Muscle of arm (tissue), 14 donors: ENCODE measurements at places on chromosomes 12 and 14.

DNA sequence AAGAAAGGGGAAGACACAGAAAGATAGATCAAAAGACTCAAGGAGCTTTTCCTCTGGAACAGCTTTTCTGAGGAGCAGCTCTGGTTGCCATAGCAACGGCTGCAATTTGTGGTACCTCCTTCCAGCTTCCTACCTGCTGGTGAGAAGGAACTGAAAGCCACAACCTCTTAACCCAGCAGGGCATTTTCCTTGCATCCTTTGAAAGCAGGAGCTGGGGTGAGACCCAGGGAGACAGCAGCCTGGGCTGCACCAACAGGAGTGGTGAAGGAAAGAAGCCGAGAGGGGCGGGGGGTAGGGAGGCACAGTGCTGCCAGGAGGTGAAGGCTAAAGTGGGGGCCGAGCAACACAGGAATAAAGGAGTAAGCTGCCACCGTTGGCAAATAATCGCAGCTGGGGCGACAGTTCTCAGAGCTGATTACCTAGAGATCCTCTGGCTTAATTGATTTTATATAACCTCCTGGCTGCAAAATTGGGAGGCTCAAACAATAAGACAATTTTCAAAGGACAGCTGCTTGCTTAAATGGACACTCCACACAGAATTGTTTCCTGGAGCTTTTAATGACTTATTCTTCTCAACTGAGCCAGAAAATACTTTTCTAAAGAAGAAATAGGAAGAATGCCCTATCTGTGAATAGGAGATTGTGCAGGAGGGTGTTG is 129.4 kb downstream of the RPAP3 start:
- DNase-seq = no peak

GRCh38 chr14:101988377-101988776 is 24.0 kb downstream of the DYNC1H1 start:
- DNase-seq = no peak

GRCh38 chr12:121981456-121981855 is 40.2 kb upstream of the BCL7A start:
- DNase-seq = no peak

- no peak for DNase-seq
Measured at GRCh38 chr12:115885040-115885690, 392.3 kb downstream of the MED13L start.

DNA sequence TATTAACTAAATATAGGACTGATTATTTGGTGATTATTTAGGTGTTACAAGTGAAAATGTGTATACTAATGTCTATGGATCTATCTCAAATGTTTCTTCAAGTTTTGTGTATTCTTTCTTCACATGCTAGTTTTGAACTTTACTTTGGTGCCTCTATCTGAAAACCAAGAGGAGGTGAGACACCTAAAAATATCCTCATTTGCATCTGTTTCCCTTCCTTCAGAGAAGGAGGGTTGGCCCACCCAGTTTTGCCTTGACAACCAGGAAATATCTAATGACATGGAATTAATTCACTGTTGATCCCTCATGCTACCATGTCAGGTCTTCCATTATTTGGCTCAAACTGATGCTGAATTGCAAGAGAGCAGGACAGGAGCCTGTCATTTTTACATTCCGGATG is 500.4 kb downstream of the NELL2 start:
- DNase-seq = no peak

- no peak for DNase-seq
Measured at GRCh38 chr12:76698316-76698715, 65.6 kb upstream of the ZDHHC17 start.

GRCh38 chr12:484096-484495 is 24.4 kb downstream of the B4GALNT3 start:
- no peak for DNase-seq

DNA sequence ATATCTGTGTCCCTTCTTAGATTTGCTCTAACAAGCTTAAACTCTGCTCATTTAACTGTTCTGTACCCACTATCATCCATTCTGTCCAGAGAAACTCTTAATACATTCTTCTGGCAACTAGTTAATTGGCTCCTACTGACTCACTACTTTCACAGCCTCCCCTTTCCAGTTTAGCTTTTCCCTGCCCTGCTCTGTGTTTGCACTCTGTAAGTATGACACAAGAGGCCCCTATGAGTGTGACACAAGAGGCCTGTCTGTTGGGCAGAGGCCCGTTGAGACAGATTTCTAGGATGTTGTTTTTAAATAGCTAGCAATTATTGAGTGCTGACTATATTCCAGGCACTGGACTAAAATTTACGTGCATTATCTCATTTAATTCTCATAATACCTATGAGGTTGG is 246.0 kb upstream of the DAAM1 start:
- no peak for DNase-seq

DNA sequence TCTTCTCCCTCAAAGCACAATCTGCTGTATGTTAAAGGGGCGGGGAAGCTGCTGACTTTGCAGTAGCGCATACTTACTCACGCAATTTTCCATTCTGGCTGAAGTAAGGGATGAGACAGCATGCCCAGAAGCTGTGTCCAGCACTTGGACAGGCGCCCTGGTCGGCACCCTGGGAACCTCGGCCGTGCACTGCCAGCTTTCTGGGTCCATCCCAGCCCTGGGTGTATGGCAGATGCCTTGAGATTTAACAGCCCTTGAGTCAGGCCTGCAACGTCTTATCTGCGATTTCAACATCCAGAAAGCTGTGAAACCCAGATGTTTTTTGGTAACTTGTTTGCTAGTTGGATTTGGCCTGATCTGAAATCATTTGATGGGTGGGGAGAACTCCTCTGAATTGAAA is 16.1 kb downstream of the EML1 start:
- peak; percentile 71 for DNase-seq

GRCh38 chr12:13154831-13155230 is 41.7 kb upstream of the EMP1 start:
- DNase-seq = no peak

GRCh38 chr14:88554457-88555286 is at the start of gene PTPN21:
Gene PTPN21, minus strand, starts transcription at chr14:88555007. Its CDS starts 4,590 bp downstream, at chr14:88550417.
- DNase-seq = peak; percentile 61

DNA sequence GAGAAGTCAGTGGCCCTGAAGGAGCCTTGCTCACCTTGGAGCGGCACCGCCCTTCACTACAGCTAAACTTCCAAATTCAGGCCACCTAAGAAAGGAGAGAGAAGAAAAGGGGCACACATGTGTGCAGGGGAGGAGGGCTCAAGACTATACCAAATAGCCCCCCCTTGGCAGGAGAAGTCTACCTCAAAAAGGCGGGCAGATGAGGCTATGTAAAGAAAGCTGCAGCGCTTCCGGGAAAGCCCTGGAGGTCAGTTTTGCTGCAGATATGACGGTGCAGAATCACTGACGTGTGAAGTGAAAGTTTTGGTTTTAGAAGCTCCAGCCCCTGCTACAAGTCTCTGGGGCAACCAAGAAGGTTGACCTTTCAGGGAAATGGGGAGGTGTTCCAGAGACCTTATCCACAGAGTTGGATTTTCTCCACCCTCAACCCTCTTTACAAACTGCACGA is 48.2 kb upstream of the PNMA1 start:
- DNase-seq = no peak
